Left cardiac atrium (tissue), 4 donors: ENCODE measurements at places on chromosomes 1 and 21. TPM values are rescaled to one million over a fixed set of nuclear protein-coding genes. Genes with fewer than 3 reads are reported as not detected.

Gene MARK1
- total RNA-seq: 17.7 TPM

Gene ACTN2
- total RNA-seq: 1,679 TPM

Gene ASTN1
- 0.79 TPM for total RNA-seq

Gene UBE4B
- 47.8 TPM for total RNA-seq

Gene TMPRSS15
- total RNA-seq: not detected

Gene SPRR3
- not detected for total RNA-seq

Gene PAQR6
- total RNA-seq: 0.71 TPM

Gene LYPD8
- not detected for total RNA-seq

Gene RGS8
- 0.05 TPM for total RNA-seq

Gene DTL
- total RNA-seq: 3.9 TPM

Gene TCP10L
- total RNA-seq: 1.9 TPM

Gene LCE1F
- not detected for total RNA-seq

Gene LRRC71
- total RNA-seq: not detected

Gene CSDE1
- 622 TPM for total RNA-seq

Gene SYT2
- total RNA-seq: not detected

Gene MCOLN2
- 0.62 TPM for total RNA-seq
